Fibroblast of skin of abdomen (primary cell): ENCODE measurements at places on chromosomes 4 and X.

GRCh38 chr4:8775751-8776355 is 95.8 kb downstream of the HMX1 start:
- no peak for DNase-seq

DNA sequence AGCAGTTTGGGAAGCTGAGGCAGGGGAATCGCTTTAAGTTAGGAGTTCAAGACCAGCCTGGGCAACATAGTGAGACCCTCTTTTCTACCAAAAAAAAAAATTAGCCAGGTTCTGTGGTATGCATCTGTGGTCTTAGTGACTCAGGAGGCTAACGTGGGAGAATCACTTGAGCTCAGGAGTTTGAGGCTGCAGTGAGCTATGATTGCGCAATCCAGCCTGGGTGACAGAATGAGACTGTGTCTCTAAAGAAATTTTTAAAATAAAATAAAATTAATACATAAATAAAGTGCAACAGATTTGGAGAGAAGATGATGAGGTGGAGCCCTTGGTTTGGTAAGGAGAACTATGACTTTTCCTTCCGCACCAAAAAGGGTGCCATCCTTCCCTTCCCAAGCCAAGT is 436.9 kb downstream of the NLGN4X start:
- no peak for DNase-seq

GRCh38 chr4:77501240-77501639 is 104.4 kb upstream of the CXCL13 start:
- DNase-seq, result peak; percentile 37

GRCh38 chrX:20500171-20500865 is 233.6 kb upstream of the RPS6KA3 start:
- no peak for DNase-seq

DNA sequence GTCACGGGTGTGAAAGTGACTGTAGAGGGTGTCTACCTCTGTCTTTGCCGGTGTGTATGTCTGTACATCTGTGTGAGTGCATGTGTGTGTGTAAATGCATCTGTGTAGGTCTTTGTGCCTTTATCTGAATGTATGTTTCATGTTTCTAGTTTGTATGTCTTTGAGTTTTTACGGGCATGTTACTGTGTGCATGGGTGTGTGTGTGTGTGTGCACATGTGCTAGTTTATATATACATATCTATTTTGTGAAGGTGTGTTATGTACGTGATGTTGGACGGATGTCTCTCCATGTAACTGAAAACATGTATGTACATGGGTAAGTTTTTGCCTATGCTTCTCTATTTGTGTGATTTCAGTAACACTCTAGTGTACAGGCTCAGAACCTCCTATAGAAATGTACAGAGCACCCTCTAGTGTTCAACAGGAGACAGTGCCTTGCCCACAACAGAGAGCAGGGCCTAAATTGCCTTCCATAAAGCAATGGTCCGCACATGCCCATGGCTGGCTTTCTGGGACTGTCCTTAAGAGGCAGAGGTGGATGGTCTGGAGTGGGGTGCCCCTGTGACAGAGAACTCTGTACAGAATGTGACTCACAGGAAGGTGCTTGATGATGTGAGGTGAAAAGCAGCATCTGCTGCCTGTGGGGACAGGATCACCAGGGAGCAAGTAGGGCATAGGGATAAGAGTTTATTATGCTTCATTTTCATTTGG is 343.5 kb downstream of the RAPGEF2 start:
- DNase-seq, result peak; percentile 79

DNA sequence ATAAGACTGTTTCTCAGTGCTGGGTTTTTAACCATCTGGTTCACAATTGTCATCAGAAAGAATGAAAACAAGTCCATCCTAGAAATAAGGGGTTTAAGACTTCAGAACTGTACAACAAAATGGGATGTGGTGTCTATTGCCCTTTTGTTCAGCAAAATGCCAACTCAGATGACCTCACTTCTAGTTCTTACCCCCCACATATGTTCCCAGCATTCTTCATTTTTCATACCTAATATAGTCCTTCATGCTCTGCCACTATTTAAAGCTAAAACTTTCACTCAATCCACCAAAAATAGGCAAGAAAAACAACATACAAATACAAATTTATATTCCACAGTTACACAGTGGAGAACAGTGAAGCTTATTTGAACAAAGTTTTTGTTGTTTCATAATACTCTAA is 111.4 kb downstream of the SORBS2 start:
- DNase-seq, result no peak

- no peak for DNase-seq
These were observed 91.6 kb downstream of the AREG start for GRCh38 chr4:74536557-74536956.
